ENCODE measurements at places on chromosomes 1 and 21.

- DNase-seq: no peak
Measured at GRCh38 chr1:214310010-214310409, 29.1 kb downstream of the SMYD2 start.

DNA sequence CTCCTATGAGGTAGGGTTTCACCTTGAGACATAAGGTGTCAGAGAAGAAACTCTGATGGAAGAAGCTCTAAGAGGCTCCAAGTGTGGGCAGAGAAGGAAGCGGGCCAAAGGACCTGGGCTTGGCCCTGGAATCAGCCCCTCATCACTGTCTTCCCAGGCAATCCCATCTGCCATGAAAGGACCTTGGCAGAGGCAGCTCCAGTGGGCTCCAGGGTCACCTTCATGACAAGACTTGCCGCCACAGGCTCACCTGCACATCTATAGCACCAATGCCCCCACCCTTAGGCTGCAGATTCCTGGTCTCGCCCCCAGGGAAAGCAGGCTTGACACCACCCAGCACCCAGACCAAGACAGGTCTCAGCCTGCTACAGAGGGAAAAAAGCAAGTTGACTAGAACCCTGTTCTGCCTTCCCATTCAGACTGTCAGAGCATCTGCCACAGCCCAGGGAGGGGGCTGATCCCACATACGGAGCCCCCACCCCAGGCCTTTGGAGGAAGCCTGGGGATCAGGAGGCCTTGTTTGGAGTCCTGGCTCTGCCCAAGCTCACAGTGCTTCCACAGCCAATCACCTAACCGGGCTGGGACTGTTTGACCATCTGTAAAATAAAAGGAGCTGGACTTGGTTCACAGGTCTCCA lies 490 bp upstream of the FAM110D start:
- DNase-seq: no peak

DNA sequence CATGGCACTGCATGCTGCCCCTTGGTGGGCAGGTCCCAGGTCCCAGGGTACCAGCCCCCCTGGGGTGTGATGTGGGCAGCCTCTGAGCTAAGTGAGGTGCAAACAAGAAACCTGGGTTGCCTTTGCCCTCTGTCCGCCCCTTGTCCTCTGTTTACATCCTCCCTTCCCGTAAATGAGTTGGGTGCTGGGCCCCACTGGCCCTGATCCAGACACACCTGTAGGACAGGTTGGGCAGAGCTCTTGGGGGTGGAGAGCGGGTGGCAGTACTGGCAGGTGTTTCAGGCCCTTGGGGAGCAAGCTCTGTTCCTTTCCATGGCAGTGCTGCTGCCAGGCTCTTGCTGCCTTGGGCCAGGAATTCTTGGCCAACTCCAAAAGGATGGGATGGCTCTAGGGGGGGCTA lies 35.8 kb downstream of the ELF3 start:
- no peak for DNase-seq

GRCh38 chr1:159866905-159867663 lies 4.6 kb upstream of the VSIG8 start:
- no peak for DNase-seq

DNA sequence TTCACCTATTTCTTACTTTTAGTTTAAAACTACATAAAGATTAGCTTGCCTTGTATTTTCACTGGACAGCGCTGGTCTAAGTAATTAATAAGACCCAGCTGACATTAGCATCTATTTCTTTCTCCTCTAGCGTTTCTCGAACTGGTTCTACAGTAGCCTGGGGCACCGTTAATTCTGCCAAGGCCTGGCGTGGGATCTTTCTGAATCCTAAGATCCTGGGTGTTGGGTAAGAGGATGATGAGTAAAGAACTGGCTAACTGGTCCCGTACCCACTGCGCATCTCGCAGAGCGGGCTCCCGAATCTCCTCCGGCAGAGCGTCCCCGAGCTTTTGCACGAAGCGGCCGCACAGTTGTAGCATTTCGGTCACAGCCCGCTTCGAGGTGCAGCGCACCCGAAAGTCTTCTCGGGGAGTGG lies 309 bp downstream of the NSL1 start:
- DNase-seq: peak; percentile 64

DNA sequence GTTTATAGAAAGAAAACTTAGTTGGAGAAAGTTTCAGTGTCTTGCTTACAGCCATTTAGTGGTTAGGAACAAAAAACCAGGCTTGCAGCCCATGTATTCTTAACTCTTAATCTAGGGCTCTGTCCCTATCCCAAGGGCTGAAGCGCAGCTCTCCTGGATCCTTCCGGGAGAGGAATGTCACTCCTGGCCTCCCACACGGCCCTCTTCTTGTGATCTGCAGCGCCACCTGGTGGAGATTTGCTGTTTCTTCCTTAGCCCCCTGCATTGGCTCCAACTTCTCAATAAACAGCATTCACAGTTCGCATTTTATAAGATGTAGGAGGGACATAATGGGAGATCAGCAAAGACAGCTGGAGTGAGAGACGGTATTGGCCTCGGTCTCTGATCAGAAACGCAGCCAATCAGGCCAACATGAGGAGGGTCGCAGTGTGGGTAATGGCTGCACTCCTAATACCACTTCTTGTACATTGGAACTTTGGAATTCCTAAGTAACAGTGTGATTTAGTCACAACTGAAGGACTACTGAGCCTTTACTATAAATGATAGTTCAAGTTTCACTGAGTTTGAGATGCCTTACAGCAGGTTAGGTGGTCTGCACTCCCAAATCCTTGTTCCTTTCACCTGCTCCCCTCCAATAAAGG lies 283.4 kb downstream of the ASTN1 start:
- DNase-seq: no peak

- no peak for DNase-seq
Measured at GRCh38 chr1:174399211-174399610, 48.6 kb upstream of the GPR52 start.

- no peak for DNase-seq
Measured at GRCh38 chr1:186295980-186296379, 79.1 kb downstream of the TPR start.

- no peak for DNase-seq
Measured at GRCh38 chr1:66283622-66284041, 250.3 kb upstream of the SGIP1 start.

DNA sequence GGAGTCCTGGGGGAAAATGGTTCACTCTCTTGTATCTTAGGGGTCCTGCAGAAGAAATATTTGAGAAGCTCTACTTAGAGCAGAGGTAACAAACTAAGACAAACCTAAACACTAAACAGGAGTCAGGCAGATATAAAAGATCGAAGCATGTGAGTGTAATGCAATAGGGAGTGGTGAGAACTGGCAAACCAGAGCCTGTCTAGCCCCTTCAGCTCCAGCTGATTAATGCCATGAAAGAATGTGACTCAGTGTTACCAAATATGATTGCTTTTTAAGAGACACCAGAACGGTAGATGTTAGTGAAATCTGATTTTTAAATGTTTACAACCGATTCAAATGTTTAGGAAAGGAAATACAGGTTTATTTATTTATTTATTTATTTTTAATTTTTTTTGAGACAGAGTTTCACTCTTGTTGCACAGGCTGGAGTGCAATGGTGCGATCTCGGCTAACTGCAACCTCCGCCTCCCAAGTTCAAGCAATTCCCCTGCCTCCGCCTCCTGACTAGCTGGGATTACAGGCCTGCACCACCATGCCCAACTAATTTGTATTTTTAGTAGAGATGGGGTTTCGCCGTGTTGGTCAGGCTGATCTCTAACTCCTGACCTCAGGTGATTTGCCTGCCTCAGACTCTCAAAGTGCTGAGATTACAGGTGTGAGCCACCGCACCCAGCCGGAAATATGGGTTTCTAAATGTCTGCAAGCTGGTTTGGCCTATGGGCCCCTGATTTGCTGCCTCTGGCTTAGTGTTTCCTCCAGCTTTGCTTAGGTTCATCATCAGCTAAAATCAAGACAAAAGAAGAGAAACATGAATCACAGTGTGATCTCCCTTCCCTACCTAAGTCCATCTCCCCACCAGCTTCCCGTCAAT lies 12.2 kb downstream of the TXNIP start:
- no peak for DNase-seq

GRCh38 chr1:30765556-30766434 lies 8.2 kb upstream of the LAPTM5 start:
- no peak for DNase-seq

GRCh38 chr1:219544163-219544846 lies 68.6 kb downstream of the ZC3H11B start:
- DNase-seq: no peak

DNA sequence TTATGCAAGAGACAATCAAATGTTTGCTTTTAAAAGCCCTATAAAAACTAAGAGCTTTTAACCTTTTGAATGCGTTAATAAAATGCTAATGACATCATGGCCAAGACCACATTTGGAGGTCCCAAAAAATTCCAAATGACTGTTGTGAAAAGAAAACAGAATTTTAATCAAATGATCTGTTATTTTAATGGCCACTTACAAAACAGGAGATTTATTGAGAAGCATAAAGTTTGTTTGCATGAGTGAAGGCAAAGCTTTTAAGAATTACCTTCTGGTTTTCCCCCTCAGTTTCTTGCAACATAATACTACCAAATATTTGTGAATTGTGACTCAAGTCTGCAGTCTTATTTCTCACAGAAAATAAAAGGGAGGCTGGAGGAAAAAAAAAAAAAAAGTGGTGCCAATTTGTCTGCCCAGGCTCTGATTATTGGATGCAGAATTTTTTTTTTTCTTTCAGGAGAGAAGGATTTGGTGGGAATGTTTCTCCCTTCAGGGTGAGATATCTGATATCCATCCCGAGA lies 60.7 kb downstream of the GORAB start:
- peak; percentile 41 for DNase-seq

GRCh38 chr1:16183179-16183578 lies 27.3 kb upstream of the EPHA2 start:
- peak; percentile 85 for DNase-seq

- DNase-seq: no peak
Measured at GRCh38 chr1:52357397-52357796, 8.6 kb downstream of the CC2D1B start.

DNA sequence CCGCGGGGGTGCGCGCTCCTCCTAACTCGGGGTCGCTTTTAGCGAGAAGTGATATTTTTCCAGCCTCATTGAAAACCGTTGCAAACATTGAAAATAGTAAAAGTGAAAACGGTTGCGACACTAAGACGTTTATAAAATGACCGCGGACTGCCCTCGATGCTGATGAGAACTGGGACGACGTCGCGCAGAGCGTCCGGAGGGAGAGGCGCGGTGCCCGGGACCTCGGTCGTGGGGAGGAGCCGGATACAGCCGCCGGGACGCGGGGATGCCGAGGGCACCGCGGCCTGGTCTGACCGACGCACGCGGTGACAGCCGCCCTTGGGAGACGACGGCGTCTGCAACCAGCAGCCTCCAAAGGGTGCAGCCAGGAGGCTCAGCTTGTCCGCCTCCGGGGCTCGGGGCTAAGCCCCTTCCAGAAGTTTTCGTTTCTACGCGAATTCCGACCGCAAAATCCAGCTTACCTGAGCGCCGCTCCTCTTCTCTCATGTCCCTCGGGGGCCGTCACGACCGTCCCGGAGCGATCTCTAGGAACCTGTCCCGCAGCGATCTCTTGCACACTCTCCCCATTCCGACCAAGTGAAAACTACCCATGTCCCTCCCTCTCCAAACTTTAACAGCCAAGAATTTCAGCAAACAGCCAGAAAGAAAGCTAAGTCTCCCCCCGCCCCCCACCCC lies 144.4 kb upstream of the ETS2 start:
- no peak for DNase-seq

DNA sequence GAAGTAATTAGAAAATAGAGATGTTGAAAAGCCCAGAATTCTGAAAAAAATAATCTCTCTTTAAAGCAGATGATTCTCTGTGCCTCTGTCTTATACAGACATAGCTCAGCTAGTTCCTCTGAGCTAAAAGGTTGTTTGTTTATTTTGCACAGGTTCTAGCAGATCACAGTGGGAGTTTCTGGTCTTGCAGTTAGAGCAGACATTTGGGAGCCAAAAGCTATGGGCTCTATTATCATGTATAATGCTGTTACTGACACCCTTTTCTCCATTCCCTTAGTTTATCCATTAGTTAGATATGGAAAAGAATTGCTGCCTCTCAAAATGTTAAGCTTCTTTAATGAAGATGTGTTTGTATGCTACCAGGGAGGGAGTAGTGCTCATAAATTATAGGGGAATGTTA lies 20.5 kb upstream of the CD55 start:
- no peak for DNase-seq

DNA sequence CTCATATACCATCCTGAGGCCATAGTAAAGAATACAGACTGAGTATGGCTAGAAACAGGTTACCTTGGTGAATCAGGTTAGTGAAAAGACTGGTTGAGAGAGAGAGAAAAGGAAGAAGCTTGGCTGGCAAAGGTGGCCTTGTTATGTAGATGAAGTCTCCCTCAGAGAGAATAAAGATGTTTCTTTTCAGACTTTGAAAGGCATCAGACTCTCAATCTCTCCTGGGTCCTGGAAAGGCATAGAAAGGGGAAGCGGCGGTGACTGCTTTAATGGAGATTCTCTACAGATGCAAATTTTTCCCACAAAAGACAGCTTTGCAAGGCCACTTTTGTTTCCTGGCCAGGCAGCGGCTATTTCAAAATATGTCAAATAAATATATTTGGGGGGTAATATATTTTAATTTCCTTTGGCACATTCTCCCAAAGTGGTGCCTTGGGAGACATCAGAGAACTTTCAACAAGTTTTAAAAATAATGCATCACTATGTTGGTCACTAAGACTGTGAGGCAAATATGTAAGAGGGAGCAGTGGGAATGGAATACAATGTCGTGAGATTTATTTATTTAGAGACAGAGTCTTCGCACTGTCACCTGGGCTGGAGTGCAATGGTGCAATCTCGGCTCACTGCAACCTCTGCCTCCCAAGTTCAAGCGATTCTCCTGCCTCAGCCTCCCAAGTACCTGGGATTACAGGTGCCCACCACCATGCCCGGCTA lies 46.1 kb downstream of the NPHS2 start:
- no peak for DNase-seq

- no peak for DNase-seq
Measured at GRCh38 chr1:73781251-73781650, 416.7 kb downstream of the LRRIQ3 start.

- no peak for DNase-seq
Measured at GRCh38 chr1:236495467-236496112, 28.2 kb upstream of the LGALS8 start.

DNA sequence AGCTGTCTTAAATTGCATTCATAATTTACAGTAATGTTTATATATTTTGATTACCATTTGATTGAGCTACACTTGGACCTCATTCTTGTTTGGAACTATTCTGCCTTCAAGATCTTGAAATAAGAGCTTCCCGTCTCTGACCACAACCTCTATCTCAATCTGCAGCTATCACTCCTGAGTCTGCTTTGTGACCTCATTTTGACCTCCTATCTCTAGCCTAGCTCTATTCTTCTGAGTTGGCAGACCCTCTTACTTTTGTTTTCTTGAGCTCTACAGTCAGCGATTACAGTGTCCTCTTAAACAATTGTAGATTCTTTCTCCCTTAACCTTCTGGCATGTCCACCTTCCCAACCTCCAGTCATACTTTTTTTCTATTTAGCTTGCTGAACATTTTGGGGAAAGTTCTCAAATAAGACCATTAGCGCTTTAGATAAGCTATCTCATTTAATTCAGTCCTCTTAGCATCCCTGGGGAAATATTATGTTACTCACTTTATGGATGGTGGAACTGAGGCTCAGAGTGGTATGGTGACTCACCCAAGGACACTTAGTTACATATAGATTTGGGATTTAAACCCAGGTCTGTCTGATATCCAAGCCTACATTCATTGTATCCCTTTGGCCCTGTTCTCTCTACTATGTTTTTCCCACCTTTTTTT lies 19.1 kb downstream of the RPAP2 start:
- no peak for DNase-seq
